ENCODE measurements at places on chromosomes 4 and X.
A peak's percentile ranks its signal among the peaks of the same experiment; 100 is the strongest.

GRCh38 chr4:122508083-122508482 lies 51.6 kb upstream of the IL2 start:
- no peak for DNase-seq

DNA sequence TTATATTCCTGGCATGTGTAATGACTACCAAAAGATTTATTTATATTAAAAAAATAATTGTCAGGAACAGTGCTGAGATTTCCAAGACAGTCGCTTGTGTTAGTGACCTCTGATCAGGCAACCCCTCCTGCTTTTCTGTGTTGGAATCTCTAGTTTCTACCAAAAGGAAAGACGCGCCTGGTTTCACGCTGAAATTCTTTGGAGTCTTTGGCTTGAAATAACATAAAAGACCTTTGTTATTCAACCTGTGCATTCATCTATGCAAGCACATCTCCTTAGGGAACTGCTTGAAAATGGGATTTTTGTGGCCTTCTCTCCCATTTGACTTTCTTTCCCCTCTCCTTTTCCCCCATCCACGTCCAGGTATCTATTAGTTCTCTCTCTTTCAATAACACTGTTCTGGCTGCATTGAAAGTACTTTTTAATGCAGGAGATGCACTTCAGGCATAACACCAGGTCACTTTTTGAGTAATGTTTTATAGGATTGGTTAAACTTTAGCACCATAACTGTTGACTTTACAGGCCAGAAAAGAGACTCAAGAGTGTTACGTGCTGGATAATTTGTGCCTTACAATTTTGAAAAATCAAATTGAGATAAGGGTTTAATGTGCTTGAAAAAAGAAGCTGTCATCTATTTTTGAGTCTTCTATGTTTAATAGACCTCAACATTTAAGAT lies 172.7 kb downstream of the GPAT3 start:
- no peak for DNase-seq

GRCh38 chrX:74324131-74324530 lies 20.2 kb downstream of the ZCCHC13 start:
- no peak for DNase-seq

GRCh38 chr4:58166490-58166889 lies 1056.3 kb upstream of the IGFBP7 start:
- no peak for DNase-seq

- no peak for DNase-seq
Observed at GRCh38 chr4:1666391-1666790, 17.7 kb downstream of the FAM53A start.

- peak; percentile 65 for DNase-seq
Observed at GRCh38 chr4:85084371-85085094, 118.0 kb upstream of the WDFY3 start.

- DNase-seq: no peak
Observed at GRCh38 chrX:107442914-107443527, 6.4 kb upstream of the FRMPD3 start.

DNA sequence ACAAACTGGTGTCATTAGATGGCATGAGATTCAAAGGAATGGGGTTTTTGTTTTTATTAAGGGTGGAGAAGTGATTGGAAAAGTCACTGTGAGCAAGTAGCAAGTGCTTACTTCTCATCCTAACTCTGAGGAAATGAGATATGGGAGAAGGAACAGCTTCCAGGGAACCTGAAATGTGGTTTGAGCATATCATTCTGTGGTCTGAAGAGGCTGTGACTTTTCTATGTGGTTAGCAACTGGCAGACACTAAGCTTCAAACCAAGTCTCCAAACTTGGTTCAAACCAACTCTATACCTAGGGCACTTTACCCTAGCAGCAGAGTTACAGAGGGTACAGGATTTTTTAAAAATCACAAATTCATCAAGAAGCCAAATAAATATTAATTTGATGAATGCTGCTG lies 58.2 kb downstream of the DCLK2 start:
- DNase-seq: no peak
